ENCODE measurements at places on chromosomes 1 and 21.

DNA sequence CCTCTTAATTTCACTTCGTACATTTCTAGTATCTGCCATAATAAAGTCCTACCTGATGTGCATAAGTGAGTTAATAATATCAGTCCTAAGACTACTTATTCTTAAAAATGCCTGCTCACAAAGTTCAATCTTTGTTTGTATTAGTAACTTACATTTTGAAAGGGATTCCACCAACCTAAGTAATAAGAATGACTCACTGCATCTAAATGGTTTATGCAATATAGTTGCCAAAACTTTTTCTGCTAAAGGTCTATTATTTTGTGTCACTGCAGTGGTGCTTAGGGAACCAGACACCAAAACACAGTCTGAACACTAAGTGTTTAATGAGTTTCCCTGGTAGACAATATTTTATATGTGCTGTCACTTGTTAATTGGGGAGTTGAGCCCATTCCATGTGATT lies 1.8 kb downstream of the ZNF669 start:
- DNase-seq = no peak

GRCh38 chr1:164813776-164814175 lies 254.8 kb downstream of the PBX1 start:
- no peak for DNase-seq

DNA sequence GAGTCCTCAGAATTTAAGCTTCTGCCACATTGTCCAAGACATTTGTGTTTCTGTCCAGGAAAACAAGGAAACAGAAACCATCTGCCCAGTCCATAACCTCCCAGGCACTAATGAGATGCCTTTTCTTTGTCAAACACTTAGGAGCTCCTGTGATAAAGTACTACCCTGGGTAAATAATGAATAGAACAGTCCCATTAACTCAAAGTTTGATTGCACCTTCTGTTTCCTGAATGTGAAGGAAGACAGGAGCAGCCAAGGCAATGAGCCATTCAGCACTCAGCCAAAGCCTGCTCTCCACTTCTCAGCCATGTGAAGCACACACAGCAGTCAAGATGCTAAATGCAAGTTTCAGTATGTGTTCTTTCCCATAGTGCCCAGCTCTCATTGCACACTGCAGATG lies 199.8 kb downstream of the SEC16B start:
- DNase-seq = no peak

DNA sequence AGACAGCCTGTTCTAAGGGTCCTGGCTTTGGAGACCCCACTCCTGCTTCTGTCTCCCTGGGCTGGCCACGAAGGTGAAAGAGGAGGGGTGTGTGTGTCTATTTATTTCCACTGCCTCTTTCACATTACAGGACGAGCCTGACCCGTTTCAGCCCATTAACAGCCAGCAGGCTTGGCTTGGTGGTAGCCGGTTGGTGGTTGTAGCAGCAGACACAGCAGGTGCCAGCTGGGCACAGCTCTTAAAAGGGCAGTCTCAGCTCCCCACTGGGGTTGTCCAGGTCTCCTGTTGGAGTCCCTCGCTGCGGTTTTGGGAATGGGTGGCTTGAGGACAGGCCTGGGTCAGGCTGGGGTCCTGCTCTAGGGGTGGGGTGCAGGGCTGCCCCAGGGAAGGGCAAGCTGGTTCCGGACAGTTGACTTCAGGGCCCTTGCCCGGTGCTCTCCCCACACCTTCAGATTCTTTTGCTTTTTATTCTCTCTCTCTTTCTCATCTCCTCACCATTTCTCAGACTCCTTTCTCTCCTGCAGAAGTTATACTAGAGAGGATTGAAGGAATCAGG lies 84.6 kb downstream of the ACTL8 start:
- no peak for DNase-seq

DNA sequence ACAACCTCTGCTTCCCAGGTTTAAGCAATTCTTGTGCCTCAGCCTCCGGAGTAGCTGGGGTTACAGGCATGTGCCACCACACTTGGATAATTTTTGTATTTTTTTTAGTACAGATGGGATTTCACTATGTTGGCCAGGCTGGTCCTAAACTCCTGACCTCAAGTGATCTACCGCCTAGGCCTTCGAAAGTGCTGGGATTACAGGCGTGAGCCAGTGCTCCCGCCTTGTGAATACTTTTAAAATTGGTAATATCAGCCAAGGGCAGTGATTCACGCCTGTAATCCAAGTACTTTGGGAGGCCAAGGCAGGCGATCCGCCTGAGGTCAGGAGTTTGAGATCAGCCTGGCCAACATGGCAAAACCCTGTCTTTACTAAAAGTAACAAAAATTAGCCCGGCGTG lies 33.7 kb downstream of the ZYG11B start:
- no peak for DNase-seq

DNA sequence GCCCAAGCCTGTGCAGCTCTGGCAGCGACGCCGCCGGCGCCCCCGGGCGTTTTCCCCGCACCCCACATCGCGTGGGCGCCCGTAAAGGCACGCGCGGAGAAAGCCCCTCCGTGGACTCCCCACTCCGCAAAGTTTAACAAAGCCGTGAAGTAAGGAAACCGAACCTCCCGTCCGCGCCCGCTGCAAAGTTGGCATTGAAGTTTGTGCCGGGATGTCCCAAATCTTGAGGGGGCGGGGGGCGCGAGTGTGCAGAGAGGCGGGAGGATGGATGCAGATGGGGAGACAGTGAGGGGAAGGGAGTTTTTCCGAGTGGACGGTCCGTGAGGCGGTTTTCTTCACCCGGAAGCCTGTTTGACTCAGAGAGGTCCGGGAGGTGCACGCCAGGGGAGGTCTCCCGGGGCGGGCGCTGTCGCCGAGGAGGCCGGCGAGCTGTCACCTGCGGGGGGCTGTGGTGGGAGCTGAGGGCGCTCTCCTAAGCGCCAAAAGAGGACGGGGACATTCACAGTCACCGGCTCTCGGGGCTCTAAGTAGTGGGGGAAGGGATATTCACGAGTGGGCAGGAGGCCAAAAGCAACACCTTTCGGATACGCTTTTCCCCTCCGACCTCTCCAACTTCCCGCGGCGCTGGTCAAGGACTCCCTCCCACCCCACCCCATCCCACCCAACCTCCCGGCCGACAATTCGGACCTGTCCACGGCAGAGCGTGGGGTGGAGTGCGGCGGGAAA lies 1.3 kb downstream of the WLS start:
- peak; percentile 60 for DNase-seq

- DNase-seq = peak; percentile 27
These were observed 42.9 kb downstream of the USP25 start for GRCh38 chr21:15772654-15773053.

GRCh38 chr1:36342426-36343185 lies 19.2 kb upstream of the EVA1B start:
- peak; percentile 89 for DNase-seq

- peak; percentile 58 for DNase-seq
These were observed 1.1 kb downstream of the LPGAT1 start for GRCh38 chr1:211829343-211830054.

- no peak for DNase-seq
These were observed 8.5 kb upstream of the CD247 start for GRCh38 chr1:167526667-167527383.

GRCh38 chr1:65964123-65964522 lies 171.4 kb downstream of the PDE4B start:
- DNase-seq = no peak

DNA sequence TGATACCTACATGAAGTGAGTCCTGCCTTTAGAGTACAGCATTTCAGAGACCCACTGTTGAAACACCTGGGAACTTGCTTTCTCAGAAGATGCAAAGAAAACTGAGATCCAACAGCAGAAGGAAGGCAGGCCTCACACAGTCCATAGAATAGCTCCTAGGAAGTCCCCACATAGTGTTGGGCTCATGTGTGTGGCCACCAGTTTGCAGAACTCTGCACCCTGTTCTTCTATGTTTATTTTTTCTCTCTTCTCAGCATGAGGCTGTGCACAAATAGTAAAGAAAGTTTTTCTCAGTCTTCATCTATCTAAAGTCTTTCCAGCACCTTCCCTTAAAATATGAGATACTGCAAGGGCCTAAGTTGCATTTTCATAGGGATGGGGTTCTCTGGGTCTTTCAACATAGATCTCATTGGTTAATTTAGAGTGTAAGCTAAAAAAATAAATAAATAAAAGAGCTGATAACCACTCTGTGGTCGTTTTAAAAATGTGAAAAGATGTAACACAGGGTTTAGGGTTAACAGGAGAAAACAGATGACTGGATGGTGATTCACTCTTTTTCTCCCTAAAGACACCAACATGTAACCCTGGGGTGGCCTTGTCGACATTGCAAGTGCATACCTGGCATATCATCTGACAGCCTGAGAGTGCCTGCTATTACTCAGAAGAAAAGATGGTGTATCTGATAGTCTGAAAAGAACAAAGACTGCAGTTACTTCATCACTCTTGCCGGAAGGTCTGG lies 94.6 kb downstream of the ZC3H11B start:
- DNase-seq = peak; percentile 4

- DNase-seq = no peak
These were observed 21.6 kb downstream of the HSF2BP start for GRCh38 chr21:43637530-43638158.

GRCh38 chr1:18482721-18483425 lies 2.1 kb downstream of the KLHDC7A start:
- no peak for DNase-seq

GRCh38 chr1:244212797-244213475 lies 161.9 kb downstream of the ZBTB18 start:
- peak; percentile 17 for DNase-seq

GRCh38 chr21:15592957-15593356 lies 136.8 kb upstream of the USP25 start:
- DNase-seq = no peak

GRCh38 chr1:182570611-182570970 lies 18.5 kb downstream of the RNASEL start:
- no peak for DNase-seq

- DNase-seq = no peak
These were observed 51.5 kb downstream of the SYT14 start for GRCh38 chr1:209989525-209989924.

DNA sequence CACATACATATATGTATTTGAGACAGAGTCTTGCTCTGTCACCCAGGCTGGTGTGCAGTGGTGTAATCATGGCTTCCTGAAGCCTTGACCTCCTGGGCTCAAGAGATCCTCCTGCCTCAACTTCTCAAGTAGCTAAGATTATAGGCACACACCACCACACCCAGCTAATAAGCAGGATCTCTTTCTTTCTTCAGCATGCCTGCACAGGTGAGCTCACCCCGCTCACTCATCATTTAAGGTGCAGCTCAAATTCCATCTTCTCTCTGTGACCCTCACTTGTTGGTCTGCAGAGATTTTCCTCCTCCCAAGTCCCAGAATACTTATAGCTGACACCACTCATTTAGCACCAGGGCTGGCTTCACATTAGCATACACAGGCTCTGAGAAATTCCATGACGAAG lies 209.1 kb upstream of the MAP1LC3C start:
- no peak for DNase-seq

DNA sequence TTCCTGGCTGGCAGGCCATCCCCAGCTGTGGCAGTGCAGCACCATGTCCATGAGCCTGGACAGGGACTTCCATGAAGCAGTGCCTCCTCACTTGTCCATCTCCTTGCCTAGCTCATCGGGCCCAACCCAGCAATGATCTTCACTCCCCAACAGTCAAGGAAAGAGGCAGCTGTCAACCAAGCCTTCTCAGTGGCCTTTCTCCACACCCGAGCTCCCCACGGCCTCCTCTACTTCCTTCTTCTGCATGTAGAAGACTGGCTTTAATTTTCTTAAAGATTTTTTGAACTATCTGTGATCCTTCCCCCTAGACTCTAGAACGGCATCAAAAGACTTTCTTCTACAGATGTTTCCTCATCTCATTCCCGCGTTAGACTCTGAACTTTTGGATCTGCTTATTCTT lies 65.5 kb upstream of the COA6 start:
- no peak for DNase-seq

- DNase-seq = peak; percentile 42
These were observed 80.4 kb downstream of the ADARB1 start for GRCh38 chr21:45154511-45155508.

GRCh38 chr1:44417351-44418021 lies 12.4 kb downstream of the RNF220 start:
- DNase-seq = no peak

DNA sequence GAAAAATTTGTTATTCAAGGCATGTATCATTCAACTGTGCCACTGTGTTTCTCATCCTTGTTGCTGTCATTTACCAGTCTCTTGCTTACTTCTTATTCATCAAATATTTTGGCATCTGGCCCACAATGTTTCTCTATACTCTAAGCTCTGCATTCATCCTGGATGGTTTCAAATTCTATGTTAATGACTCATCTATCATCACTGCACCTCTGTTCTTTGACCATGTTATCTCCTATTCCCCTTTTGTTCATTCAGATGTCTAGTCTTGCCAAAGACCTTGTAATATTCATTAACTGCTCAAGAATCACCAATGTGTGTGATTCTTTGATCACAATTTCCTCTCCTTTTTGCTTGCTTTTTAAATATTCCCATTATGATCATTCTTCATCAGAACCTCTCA lies 54.6 kb upstream of the PRKACB start:
- DNase-seq = peak; percentile 50

DNA sequence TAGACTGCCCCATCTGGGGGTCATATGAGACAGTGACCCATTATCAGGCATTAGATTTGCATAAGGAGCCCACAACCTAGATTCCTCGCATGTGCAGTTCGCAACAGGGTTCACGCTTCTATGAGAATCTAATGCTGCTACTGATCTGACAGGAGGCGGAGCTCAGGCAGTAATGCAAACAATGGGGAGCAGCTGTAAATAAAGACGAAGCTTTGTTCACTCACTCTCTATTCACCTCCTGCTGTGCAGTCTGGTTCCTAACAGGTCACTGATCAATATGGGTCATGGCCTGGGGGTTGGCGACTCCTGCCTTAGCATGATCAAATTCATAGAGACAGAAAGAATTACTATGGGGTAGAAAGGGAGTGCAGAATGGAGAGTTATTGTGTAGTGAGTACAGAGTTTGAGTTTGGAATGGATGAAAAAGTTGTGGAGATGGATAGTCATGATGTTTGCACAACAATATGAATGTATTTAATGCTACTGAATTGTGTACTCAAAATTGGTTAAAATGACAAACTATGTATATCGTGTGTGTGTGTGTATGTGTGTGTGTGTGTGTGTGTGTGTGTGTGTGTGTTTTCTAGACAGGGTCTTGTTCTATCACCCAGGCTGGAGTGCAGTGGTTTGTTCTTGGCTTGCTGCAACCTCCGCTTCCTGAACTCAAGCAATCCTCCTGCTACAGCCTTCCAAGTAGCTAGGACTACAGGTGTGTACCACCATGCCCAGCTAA lies 42.2 kb downstream of the BTF3L4 start:
- DNase-seq = no peak

GRCh38 chr1:211145944-211146343 lies 12.0 kb upstream of the KCNH1 start:
- DNase-seq = no peak

DNA sequence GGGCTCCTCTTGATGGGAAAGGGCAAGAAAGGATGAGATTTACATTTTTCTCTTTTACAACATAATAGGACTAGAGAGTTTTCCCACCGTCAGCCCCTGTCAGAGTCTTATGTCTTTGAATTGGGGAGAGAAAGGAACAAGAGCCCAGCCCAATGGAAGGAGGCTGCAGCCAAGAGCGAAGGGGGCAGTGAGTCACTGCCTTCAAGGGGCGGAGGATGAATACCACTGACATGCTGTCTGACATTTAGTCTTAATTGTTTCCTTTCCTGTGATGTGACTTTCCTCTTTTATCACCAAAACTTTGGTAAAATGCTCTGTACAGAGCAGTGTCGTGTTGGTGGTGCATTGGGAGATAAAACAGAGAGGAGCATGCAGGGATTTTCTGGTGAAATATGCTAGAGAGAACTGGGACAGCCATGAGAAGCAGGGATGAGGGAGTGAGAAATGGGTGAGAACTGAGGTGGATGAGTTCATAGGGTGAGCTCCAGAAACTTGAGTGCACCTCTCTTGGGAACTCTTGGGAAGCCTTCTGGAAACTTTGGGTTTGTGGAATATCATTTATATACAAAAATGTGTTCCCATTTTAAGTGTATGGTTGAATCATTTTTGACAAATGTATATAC lies 179.9 kb upstream of the FGGY start:
- peak; percentile 86 for DNase-seq

All from foreskin fibroblast (primary cell).